Ammon's horn (tissue), 1 donor: ENCODE measurements at places on chromosomes 2 and 18.

GRCh38 chr2:74515981-74516633, 1.9 kb downstream of the TLX2 start:
- peak; percentile 29 for DNase-seq

DNA sequence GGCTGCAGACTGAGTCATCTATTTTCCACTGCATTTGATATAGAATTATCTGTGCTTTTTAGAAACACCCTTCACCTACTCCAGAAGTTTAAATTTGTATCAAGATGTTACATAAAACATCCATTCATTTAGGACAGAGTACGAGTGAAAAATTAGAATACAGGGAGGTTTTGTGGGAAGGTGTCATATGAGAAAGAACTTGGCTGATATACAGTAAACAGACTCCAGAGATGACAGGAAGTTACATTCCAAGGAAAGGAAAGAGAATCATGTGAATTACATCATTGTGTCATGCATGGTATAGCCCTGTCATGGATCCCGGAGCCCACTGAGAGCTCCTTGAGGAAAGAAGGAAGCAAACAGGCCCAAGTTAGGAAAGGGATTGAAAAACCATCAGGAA, 341.5 kb upstream of the PKDCC start:
- no peak for DNase-seq

GRCh38 chr2:229868794-229869193, 53.0 kb downstream of the TRIP12 start:
- DNase-seq: no peak

- DNase-seq: no peak
Measured at GRCh38 chr2:184030989-184031388, 567.3 kb upstream of the ZNF804A start.

- no peak for DNase-seq
Measured at GRCh38 chr2:20666304-20667150, at the start of gene GDF7. Gene GDF7, plus strand, starts transcription at chr2:20667144. Its CDS starts 96 bp downstream, at chr2:20667240.

DNA sequence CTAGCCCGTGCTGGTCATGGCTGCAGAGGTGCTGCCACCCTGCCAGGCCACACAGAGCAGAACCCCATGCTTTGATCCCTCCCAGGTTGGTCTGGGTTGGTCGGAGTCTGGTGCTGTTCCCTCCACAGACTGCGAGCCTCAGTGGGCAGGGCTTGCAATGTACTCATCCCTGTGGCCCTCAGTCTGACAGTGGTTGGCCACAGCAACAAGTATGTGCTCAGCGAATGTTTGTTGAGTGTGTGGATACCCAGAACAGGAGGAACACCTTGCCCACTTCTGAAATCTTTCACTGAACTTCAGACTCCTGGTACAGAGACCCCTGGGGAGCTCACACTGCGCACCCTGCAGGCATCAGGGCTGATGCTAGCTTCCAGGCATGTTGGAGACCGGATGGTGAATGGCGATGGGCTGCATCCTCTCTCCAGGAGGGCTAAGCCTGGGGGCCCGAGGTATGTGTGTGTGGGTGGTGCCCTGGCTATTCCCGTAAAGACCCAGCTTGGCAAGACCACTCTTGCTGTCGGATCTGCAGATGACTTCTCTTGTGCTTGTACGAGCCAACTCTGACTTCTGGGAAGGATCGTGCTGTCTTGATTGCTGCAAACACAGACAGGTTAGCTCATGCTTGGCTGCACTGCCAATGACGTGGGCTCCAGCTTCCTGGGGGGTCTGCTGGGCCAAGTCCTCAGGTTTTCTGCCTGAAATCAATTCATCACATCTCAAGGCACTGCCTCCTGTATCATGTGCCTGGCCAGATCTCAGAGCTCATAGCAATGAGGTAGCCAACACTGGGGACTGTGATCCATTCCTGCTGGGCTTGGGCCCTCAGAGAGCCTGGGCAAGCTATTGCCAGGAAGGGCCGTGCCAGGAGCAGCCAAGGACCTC, 43.7 kb downstream of the RHOB start:
- DNase-seq: no peak

- peak; percentile 52 for DNase-seq
Measured at GRCh38 chr2:160252278-160252887, 52.3 kb upstream of the ITGB6 start.

- no peak for DNase-seq
Measured at GRCh38 chr2:113091231-113091896, 23.6 kb downstream of the IL1F10 start.

GRCh38 chr2:205685314-205686055, 3.2 kb downstream of the NRP2 start:
- DNase-seq: no peak

- no peak for DNase-seq
Measured at GRCh38 chr2:28052691-28053090, 162.2 kb downstream of the BABAM2 start.

GRCh38 chr2:162919111-162919510, 80.5 kb upstream of the KCNH7 start:
- DNase-seq: no peak

DNA sequence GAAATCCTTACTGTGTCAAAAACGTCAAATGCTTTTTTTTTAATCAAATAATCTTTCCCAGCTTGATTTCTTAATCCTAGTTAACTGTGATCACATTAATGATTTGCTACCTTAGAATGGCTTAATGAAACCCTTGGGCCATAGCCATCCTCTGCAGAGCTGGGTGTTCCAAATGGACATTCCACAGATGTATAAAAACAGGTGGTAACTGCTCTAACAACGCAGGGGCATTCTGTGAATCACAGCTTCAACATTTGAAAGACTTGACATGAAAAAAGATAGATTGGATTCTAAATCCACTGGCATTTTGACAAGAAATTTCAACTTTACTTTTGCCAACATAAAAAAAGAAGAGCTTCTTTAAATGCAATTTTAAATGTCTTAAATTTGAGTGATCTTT, 69.8 kb upstream of the RASGRP3 start:
- no peak for DNase-seq

DNA sequence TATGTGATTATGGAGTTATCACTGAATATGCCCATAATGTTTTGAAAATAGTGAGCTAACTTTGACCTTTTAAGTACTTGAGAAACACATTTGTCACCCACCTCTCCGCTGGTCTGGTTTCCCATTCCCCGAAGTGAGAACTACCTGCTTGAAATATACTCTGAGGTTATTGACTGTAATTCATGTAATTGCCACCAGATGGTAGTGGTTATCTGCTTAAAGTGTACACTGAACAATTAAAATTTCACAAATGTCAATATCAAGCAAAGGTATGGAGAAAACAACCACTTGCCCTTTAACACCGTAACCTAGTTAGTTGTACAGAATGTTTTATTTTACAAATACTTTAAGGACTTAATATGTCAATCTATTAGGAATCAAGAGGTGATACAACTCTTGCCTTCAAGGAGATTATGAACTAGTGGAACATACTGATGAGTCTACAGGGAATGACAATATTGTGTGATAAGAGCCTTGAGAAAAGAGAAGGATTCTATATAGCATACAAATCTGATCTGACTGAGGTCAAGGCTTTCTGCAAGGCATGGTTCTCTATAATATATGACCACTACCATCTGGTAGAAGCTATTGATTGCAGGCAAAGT, 316.8 kb upstream of the KCNH7 start:
- peak; percentile 37 for DNase-seq

DNA sequence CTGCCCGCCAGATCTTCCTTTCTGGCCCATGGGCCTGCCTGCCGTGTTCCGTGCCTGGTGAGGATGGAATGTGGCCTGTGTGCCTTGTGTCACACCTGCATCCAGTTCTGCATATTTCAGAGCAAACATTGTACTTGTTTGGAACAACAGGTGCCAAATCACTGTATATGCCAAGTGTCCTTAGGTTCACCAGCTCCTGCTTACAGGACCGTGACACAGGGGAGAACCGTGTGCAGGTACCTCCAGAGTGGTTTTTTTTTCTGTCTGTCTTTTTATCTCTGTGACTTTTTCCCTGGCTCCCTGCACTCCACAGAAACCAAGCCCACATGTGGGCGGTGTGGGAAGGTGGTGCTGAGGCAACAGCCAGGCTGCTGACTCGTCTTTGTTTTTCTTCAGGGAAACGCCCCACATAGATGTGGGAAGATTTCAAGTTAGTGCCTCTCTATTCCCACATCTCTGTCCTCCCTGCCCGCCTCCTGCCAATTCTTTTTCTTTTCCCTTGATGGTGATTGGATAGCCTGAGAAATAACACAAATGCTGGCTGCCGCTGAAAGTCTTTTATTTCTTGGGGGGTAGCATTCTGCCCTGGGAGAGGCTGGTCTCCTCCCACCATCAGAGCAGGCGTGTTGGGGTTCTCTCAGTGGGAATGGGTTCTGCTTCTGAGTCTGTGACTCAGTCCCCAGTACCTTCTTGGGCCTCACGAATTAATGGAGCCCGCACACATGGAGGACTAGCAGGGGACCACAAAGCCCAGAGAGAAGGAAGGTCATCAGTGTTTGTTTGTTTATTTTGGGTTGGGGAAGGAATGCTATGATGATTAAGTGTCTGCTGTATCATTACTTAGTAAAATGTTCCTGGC, 21.4 kb downstream of the GRHL1 start:
- no peak for DNase-seq

- no peak for DNase-seq
Measured at GRCh38 chr2:237692601-237693290, 65.4 kb downstream of the LRRFIP1 start.

DNA sequence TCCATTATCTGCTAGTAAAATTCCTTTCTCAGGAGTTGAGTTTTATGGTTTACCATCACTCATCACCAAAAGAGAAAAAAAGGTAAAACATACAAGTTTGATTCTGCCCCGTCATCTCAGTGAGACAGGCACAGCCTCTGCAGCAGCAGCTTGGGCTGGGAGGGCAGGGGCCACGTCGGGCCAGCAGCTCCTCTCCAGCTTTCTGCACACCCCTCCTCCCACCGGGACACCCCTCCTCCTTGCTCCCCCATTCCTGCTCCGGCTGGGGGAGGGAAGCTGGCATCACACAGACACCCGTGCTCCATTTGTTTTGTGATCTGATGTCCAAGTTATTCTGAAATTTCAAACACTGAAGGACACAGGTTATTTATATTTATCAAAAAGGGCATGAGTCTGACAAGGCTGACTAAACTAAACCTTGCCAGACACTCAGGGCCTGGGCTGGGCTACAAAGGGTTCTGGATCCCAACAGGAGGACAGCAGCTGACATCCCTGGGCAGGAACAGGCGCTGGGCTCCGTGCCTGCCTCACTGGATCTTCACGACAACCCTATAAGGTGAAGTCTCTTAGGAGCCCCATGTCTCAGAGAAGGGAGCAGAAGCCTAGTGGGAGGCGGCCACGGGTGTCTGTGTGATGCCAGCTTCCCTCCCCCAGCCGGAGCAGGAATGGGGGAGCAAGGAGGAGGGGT, 71.4 kb downstream of the HDAC4 start:
- DNase-seq: no peak

DNA sequence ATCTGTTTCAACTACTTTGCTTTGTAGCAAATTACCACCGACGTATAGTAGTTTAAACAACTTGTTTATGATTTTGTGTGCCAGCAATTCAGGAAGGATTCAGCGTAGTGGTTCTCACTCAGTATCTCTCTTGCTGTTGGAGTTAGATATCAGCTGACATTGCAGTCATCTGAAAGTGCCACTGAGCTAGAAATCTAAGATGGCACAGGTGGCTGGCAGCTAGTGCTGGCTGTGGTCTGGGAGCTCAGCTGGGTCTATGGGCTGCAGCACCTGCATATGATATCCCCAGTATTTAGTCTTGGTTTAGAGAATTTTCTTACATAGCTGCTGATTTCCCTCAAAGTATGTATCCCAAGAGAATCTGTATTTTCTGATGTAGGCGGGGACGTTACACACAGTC, 235.6 kb downstream of the SCG2 start:
- DNase-seq: no peak

GRCh38 chr2:232290668-232291067, 87.9 kb upstream of the ALPP start:
- DNase-seq: no peak
